Mesenteric fat pad (tissue), 1 donor: ENCODE measurements at places on chromosomes 7 and 10. TPM values are rescaled to one million over a fixed set of nuclear protein-coding genes. Genes with fewer than 3 reads are reported as not detected.
A peak's percentile ranks its signal among the peaks of the same experiment; 100 is the strongest.

- no peak for DNase-seq
Observed at GRCh38 chr10:35219292-35219691, 92.6 kb downstream of the CREM start.

- DNase-seq = no peak
Observed at GRCh38 chr10:33277135-33277536, 57.3 kb downstream of the NRP1 start.

DNA sequence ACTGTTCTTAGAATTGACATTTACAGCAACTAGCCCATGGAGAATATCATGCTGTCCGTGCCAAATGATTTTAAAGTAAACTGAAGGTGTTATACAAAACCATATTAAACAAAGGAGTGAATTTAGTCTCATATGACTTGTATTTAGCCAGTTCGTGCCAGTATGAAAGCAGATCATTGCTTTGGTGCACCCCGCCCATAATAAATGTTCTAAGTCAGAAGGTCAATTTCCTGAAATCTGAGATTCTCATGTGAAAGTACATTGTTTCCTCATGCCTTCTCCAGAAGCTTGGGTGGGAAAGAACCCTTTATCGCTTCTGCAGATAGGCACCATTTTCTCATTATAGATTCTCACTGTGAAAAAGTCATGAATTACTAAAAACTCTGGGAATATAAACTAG is 106.4 kb downstream of the CAMK1D start:
- DNase-seq = no peak

DNA sequence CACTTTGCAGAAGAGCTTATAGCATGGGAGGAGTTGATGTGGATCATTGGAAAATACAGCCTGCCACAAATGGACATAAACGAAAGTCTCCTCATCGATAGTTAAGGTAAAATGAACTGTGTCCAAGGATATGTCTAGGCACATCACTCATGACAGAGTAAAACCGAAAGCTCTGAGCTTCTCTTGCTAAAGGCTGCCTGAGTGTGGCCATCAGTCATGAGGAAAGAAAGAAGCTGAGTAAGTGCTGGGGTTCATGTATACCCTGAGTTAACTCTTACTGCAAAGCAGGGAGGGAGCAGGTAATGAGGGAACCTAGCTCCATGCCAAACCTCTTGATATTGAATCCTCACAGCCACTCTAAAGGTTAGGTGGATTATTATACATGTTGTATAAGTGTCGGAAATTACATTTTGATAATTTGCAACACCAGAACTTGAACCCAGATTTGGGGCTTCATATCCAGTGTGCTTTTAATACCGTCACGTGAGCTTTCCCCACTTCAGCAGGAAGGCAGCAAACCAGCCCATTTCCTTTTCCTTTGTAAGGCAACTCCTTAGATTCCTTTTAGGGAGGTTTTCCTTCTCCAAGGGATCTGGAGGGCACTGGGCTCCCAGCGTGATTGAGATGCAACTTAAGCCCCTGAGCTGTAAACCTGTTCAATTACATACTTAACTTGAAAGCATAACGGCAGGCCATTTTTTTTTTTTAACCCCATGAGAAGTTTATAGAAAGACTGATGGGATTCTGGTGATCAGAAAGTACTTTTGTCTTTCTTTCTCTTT is 215.0 kb downstream of the PHF14 start:
- DNase-seq = no peak

DNA sequence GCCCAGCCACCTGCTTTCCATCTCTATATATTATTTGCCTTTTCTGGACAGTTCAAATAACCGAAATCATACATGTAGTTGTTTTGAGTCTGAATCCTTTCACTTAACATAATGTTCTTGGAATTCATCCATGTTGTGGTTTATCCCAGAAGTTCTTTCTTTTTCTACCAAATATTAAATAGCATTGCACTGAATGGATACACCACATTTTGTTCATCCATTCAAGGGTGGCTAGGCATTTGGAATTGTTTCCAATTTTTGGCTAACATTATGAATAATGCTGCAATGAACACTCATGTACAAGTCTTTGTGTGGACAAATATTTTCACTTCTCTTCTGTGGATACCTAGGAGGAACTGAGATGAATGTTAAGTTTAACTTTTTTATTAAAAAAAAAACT is 18.0 kb downstream of the DNAJC1 start:
- no peak for DNase-seq

DNA sequence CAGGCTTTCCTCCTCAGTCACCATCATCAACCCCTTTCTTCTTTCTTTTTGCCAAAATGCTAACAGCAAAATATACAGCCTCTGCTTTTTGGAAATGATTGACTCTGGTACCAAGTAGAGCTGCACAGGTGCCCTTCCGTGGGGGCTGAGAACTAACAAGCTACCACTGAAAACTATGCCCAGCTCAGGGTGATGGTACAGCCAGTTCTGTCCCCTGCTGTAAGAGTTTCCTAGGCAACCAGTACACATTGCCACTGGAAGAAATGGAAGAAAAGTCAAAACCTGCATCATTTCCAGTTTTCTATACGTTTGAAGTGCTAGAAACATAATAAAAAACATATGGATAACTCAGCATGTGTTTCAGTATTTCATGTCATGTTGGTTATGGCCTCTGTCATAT is 297.5 kb downstream of the PRKG1 start:
- no peak for DNase-seq

DNA sequence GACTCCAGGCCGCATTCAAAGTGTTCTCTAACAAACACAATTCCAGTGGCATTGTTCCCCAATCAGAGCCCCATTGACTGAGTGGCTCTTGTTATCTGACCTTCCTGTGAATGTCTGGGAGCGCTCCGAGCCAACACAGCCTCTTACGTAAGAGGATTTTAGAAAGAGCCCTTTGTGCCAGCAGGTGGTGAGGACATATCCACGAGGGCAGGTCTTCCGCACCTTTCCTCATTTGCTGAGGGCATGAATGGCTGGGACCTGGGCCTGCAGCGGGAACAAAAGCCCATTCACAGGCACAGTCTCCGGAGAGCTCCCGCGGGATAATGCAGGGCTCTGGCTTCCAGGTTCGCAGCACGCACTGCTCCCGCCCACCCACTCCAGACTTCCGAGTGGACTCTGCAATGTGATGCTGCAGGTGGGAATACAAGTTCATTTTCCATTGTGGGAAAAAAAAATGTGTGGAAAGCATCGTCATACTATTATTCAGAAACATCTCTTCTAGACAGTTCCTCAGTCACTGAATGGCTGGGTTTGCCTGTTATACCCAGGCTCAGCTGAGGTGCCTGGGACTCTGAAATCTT is 295.0 kb upstream of the IGFBP3 start:
- no peak for DNase-seq

GRCh38 chr7:22108151-22108845 is 162.6 kb upstream of the CDCA7L start:
- no peak for DNase-seq

- DNase-seq = no peak
Observed at GRCh38 chr7:21948364-21948763, 2.7 kb upstream of the CDCA7L start.

GRCh38 chr7:100431286-100431735 is 1.7 kb downstream of the MEPCE start:
- DNase-seq = peak; percentile 84

- DNase-seq = no peak
Observed at GRCh38 chr10:8137726-8138125, 83.2 kb downstream of the GATA3 start.

DNA sequence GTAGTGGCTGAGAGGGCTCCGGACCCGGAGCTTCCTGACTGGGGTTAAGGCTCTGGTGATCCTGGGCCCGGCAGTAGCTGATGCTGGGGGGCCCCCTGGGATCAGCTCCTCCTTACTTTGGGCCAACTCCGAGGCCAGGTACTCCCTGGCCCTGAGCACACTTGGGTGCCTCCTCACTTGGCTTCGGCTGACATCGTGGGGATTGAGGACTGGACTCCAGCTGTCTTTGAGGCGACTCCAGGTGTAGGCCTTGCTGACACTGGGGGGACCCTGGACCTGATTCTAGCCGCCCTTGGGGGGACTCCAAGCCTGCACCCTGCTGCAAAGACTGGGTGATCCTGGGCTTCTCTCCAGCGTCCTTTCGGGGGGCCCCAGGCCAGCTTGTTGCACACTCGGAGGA is 170.5 kb downstream of the HIBADH start:
- no peak for DNase-seq

- DNase-seq = no peak
Observed at GRCh38 chr7:31192986-31193385, 140.9 kb downstream of the ADCYAP1R1 start.

DNA sequence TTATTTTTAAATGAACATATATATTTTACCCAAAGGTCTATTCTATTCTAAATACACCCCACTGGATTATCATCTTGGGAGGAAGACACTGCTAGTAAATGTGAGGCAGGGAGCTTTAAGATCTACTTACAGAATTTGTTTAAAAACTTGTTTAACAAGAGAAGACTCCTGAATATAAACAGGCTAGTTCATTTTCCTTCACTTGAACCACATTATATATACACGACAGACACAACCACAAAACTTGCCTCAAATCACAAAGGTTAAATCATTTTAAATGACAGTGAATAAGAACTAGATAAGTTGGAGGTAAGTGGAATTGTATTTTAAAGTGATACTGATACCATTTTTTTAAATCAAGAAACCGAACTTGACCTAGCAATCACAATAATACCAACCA is 109.2 kb downstream of the ATE1 start:
- no peak for DNase-seq

GRCh38 chr7:120131096-120131839 is 141.7 kb upstream of the KCND2 start:
- no peak for DNase-seq

DNA sequence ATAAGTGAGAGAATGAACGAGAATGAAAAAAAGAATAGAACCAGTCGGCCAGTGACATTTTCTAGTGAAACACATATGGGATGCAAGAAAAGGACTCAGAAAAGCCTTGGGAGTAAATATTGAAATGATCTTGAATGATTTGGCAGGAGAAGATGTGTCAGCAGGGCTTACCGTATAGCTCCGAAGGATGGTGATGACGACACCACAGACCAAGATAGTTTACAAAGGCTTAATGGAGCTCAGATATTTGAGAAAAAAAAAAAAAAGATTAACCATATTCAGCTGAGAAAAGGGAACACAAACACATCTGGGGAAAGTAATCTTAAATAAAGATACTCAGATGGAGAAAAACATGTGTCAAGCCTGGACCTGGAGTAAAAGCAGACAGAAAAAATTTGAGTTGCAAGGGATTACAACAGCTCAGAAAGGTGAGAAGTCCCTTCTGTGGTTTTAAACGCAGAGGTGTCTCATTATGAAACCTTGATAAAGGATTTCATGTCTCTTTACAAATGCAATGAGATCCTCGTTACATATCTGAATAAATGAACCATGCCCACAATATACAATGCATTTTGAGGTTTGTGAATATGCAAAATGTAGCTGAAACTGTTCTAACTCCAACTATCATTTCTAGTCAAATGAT is 36.0 kb downstream of the DNAJB9 start:
- DNase-seq = no peak

GRCh38 chr10:29823553-29824080 is 188.8 kb upstream of the SVIL start:
- no peak for DNase-seq

DNA sequence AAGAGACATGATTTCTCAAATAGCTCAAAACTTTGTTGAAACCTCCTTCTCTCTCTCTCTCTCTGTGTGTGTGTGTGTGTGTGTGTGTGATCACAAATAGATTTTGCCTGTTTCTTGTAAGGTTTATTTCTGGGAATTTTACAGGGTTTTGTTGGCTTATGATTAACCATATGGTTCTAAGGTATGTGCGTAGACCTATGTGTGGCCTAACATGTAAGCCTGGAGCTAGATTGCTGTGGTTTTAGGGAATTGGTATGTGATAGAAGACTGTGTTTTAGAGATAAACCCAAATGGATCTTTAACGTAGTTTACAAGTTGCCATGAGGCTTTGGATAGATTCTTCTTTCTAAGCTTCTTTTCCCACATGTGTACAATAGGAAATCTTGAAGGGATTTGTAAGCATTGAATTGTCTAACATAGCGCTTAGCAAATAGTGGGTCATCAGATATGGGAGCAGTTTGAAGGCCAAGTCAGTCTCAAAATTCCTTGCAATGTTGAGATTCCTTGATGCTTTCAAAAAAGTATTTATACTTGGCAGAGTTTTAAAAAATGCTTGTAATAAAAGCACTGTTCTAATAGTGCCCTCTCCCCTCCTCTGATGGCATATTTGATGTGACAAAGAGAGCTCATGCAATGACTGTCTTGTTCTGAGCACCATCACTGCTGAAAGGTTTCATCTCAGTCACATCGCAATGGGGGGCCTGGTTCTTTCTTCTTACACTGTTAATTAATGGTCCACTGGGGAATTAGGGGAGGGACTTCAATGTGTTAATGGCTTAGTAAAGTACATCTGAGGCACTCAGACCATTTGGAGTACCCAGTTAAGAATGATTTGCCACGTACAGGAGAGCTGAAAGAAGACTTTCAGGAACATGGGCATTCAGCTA is 118.2 kb downstream of the SNX10 start:
- no peak for DNase-seq

GRCh38 chr7:141301544-141301943 is 227.7 kb downstream of the TMEM178B start:
- DNase-seq = no peak

- no peak for DNase-seq
Observed at GRCh38 chr10:74306227-74306982, 155.4 kb downstream of the ADK start.

DNA sequence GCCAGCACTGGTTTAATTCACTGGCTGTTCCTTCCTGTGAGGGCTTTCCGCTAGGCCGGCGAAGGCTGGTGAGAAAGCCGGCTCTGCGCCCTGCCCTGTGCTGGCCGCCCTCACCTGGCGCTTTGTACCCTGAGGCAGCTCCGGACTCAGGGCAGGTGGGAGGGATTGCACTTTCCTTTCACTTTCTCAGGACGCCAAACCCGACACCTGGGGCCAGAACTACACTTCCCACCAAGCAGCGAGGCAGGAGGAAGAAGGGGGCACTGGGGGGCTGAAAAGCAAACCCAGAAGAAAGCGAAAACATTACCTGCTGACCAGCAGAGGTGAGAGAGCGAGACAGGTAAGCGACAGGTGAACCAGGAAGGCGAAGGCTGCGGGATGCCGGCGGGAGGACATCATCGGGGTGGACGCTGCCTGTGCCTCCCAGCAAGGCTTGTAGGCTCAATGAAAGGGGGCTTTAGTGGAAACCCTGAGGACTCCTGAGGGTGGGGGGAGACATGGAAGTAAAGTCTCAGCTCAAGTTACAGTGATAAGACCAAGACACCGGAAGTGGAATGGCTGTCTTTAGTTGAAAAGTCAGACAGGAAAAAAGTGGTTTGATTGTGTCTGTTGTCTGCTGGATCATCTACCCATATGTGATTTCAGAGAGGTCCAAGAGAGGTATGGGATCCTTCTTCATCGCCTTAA is at the start of gene RAB19:
TSS of gene RAB19 (plus strand) at position 181 of the 687 bp plus-strand sequence. CDS start 3,589 bp downstream, outside the sequence.
- no peak for DNase-seq

- DNase-seq = no peak
Observed at GRCh38 chr10:17872191-17873091, 63.3 kb downstream of the MRC1 start.

CCDC146 gene
- total RNA-seq = 11.4 TPM

ANXA8L1 gene
- not detected for total RNA-seq

KLF14 gene
- total RNA-seq = 2.9 TPM

DCLRE1C gene
- 7.0 TPM for total RNA-seq

FBXL13 gene
- total RNA-seq = 0.55 TPM

SPDYE6 gene
- total RNA-seq = not detected

CPXM2 gene
- total RNA-seq = 17.9 TPM

GHRHR gene
- not detected for total RNA-seq

SLC16A9 gene
- total RNA-seq = 0.06 TPM

ANAPC16 gene
- total RNA-seq = 80.9 TPM

DIP2C gene
- total RNA-seq = 38.5 TPM

MSMB gene
- total RNA-seq = not detected

CFAP46 gene
- not detected for total RNA-seq

ZNF239 gene
- total RNA-seq = 5.5 TPM

C10orf71 gene
- total RNA-seq = not detected

VAX1 gene
- not detected for total RNA-seq

TACC2 gene
- 31.0 TPM for total RNA-seq

CYP3A4 gene
- 0.26 TPM for total RNA-seq
